ENCODE measurements at places on chromosomes 11 and 22. TPM values are rescaled to one million over a fixed set of nuclear protein-coding genes. Genes with fewer than 3 reads are reported as not detected.

DNA sequence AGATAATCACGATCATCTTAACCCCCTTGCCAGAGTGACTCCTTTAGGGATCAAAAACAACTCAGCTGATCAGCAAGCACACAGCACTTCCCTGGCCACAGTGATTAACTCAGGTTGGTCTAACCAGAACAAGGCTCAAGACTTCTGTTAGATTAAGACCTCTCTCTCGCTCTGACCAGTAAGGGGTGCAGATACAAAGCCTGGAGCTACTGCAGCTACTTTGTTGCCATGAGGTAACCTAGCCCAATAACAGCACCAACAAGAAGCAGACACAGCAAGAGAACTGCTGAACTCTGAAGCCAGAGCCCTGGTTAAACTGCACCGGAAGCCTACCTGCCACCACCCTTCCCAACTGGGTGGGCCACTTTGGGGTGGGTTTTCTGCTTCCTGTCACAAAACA lies 42.0 kb downstream of the LINC01488 start:
- DNase-seq = no peak

GRCh38 chr22:33579448-33580093 lies 340.7 kb downstream of the LARGE1 start:
- DNase-seq = peak; percentile 32

DNA sequence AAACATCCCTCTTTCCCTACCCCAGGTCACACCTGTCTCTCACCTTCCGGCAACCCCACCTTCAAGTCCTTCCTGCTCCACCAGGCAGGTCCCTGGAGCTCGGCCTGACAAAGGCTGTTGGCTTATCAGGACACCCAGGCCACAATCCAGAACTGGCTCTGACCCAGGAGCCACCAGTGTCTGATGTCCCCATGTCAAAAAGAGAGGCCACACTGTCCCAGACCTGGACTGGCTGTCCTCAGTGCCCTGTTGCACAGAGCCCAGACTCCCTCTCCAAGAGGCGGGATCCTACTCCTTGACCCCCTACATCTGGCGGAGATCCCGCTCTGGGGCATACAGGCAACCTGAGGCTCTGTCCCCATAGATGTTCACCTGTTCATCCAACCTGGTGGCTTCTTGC lies 116.0 kb downstream of the MN1 start:
- DNase-seq = no peak

- no peak for DNase-seq
These were observed 6.0 kb downstream of the TRIM22 start for GRCh38 chr11:5695580-5695979.

- no peak for DNase-seq
These were observed 48.7 kb downstream of the DDX6 start for GRCh38 chr11:118742304-118742703.

GRCh38 chr11:128482092-128482491 lies 105.3 kb downstream of the ETS1 start:
- DNase-seq = no peak

The CLDN5 gene
- total RNA-seq = 0.17 TPM

The MB gene
- total RNA-seq = not detected

The F2 gene
- not detected for total RNA-seq

The PDGFD gene
- not detected for total RNA-seq
